Iris pigment epithelial cell (primary cell): ENCODE measurements at places on chromosomes 12 and 14.
A peak's percentile ranks its signal among the peaks of the same experiment; 100 is the strongest.

GRCh38 chr12:59500335-59500734, 95.5 kb upstream of the SLC16A7 start:
- no peak for DNase-seq

DNA sequence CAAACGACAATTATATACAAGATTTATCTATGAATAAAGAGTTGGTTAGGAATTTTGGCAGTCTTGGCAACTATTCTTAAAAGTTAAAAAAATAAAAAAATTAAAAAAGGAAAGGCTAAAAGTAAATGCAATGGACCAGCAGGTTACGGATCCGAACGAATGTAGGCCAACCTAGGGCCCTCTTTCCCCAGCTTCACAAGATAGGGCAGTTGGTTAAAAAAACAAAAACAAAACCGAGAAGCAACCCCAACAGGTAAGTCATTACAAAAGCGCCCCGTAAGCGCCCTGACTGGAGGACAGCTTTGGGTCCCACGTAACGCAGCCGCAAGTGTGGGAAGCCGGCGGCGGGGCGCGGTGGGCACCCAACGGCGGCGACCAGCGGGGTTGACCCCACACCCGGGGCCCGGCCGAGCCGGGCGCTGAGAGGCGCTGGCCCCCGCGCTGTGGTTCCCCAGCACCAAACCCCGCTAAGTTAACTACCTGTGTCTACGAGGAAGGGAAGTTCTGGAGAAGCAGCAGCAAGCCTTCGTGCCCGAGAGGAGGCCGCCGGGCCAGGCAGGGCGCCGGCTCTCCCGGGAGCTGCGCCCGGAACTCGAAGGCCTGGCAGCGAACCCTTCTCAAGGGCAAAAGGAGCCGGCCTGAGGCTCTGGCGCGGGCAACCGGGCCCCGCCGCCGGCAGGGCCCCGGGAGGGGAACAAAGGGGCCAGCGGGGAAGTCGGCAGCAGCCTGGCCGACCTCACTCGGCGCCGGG, 882 bp downstream of the HECTD1 start:
- peak; percentile 38 for DNase-seq

- peak; percentile 40 for DNase-seq
Measured at GRCh38 chr12:85280165-85280983, at the start of gene ALX1. Gene ALX1 (plus strand): TSS chr12:85280220. CDS start chr12:85280262, 42 bp downstream.

DNA sequence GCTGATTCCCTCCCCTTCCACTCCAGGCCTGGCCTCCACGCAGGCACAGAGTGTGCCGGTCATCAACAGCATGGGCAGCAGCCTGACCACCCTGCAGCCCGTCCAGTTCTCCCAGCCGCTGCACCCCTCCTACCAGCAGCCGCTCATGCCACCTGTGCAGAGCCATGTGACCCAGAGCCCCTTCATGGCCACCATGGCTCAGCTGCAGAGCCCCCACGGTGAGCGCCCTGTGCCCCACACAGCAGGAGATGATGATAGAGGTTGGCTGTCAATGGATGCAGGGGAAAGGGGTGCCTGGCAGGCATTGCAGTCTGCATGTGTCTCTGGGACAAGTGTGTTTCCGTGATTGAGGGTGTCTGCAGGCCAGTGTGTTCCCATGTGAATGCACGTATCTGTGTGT, 18.8 kb downstream of the C12orf43 start:
- no peak for DNase-seq

GRCh38 chr12:10389904-10390303, at the start of gene KLRK1:
Gene KLRK1 (minus strand): TSS chr12:10390041. CDS start chr12:10388810, 1,231 bp downstream.
- DNase-seq: no peak

DNA sequence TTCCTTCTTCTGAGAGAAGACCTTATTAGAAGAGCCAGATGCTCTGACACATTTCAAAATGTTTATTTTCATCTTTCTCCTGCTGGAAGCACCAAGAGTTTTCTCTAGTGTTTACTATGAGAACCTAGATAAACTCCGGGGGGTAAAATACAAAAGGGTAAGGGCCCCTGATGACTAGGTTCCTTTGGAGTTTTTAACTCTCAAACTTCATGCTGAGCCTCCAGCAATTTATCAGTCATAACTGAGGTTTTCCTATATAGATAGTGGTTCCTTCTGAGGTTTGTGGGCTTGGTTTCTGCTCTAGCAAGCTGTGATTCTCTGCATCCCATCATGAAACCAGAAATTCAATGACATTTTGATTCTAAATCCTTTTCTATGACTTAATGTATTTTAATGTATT, 210.9 kb downstream of the LRFN5 start:
- peak; percentile 2 for DNase-seq

DNA sequence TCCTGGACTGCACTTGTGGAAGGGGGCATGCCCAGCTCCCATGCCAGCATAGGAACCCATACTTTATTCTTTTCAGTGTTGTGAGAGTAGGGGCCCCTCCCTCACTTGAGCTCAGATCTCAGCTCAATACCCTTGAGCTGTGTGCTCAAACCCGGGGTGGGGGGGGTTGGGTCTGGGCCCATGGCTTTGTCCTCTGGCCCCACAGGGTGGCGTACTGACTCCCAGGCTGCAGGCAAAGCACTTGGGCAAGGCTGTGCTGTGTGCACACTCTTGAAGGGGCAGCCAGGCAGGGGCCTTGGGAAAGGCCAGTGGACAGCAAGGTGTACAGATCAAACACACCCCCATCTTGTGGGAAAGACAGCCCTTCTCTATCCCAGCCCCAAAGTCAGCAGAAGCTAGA, 81.8 kb downstream of the WIF1 start:
- no peak for DNase-seq
